ENCODE measurements at places on chromosomes 3 and 15. TPM values are rescaled to one million over a fixed set of nuclear protein-coding genes. Genes with fewer than 3 reads are reported as not detected.

The HCLS1 gene
- polyA plus RNA-seq = 0.53 TPM

The HAPLN3 gene
- polyA plus RNA-seq = 79.7 TPM

The IL12A gene
- 0.92 TPM for polyA plus RNA-seq

The CYP8B1 gene
- polyA plus RNA-seq = not detected

- H3K27ac ChIP-seq = no peak overlapping the region
- no peaks in the 10 kb centered on the region for H3K4me1 ChIP-seq
- DNase-seq = no peak
- H3K36me3 ChIP-seq = no peaks in the 10 kb centered on the region
- H3K27me3 ChIP-seq = no peaks in the 10 kb centered on the region
These were observed 33.0 kb downstream of the IL20RB start for GRCh38 chr3:136990826-136991225.

GRCh38 chr3:194691481-194692283 is 6.0 kb downstream of the FAM43A start:
- peaks cover 12% of the 10 kb centered on the region for H3K4me1 ChIP-seq
- no peak for DNase-seq
- H3K27me3 ChIP-seq = peaks cover 3% of the 10 kb centered on the region

GRCh38 chr3:43207628-43208085 is 78.7 kb upstream of the SNRK start:
- H3K36me3 ChIP-seq = no peaks in the 10 kb centered on the region
- no peaks in the 10 kb centered on the region for H3K4me1 ChIP-seq
- DNase-seq = no peak
- H3K27ac ChIP-seq = no peak overlapping the region
- no peak overlapping the region for H3K4me3 ChIP-seq
- H3K27me3 ChIP-seq = peaks cover 1% of the 10 kb centered on the region

DNA sequence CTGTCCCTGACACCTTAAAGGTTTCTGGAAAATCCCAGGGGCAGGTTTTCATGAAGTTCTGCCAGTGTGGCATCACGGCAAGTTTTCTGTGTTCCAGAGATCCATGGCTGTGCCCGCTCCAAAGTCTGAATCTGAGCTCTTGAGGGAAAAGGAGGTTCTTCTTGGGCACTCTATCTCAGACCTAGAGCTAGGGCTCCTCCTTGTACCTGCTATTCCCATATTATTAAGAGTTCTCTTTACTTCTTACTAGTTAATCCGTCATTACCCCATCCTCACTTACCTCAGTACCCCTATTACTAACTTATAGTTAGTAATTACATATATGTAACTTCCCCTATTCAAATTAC is 5.9 kb upstream of the TRA2B start:
- H3K27ac ChIP-seq = no peak overlapping the region
- H3K36me3 ChIP-seq = no peaks in the 10 kb centered on the region
- no peak for DNase-seq
- no peak overlapping the region for H3K4me3 ChIP-seq
- no peaks in the 10 kb centered on the region for H3K27me3 ChIP-seq
- H3K4me1 ChIP-seq = no peaks in the 10 kb centered on the region

DNA sequence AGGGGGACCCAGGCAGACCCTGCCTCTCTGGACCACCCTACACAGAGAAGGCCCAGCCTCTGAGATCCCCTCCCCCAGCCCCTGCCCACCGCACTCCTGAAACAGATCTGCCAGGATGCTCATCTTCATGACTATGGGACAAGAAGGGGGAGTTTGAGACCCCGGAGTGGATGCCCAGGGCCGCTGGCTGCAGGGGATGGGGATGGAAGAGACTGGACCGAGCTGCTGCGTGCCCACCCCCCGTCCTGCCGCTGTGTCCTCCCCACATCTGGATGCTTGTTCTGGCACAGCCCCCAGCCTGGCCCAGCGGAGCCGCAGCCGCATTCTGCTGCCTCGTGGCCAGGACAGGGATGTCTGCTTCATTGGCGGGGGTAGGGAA is 30.3 kb upstream of the SEMA3F start:
- no peaks in the 10 kb centered on the region for H3K27me3 ChIP-seq
- peaks cover 32% of the 10 kb centered on the region for H3K4me1 ChIP-seq
- no peak overlapping the region for H3K4me3 ChIP-seq
- peaks cover 2% of the 10 kb centered on the region for H3K36me3 ChIP-seq
- no peak overlapping the region for H3K27ac ChIP-seq

DNA sequence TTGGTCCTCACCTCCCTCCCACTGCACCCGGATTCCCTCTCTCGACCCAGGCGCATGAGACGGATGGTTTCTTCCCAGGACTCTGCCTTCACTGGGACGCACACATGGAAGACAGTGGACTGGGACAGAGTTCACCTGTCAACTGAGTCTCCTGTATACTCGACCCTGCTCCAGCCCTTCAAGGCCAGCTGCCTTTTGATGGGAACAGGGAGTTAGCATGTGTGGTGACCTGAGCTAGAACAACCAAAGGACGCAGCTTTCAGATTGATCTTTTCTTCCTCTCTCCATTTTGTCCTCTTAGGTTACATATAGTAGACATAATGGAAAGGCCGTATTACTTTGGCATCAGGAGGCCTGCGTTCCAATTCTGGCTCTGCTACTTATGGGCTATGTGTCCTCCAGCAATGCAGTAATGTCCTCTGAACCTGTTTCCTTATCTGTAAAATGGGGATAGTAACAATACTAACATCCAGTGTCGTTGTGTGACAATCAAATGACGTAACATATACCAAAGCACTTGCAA is 94.1 kb downstream of the PEX5L start:
- H3K27me3 ChIP-seq = no peaks in the 10 kb centered on the region
- H3K27ac ChIP-seq = no peak overlapping the region

DNA sequence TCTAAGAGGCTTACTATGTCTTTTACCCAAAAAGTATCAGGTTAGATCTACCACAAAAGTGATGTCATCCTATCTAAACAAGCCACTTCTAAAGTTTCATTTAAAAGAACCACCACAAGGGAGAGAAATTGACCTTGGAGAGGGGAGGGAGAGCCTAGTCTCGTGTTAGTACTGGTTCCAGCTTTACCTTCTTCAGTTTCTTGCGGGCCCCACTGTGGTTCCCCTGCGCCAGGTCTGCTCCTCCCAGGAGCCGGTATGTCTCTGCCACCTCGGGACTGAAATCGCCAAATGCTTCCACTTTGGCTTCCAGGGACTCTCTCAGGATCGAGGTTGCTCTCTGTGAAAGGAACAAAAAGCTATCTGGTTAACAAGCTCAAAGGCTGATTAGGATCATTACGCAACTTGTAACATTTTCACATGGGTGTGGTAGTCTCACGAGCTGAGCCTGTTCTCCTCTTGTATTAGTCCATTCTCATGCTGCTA is 51.1 kb downstream of the SYNM start:
- H3K36me3 ChIP-seq = no peaks in the 10 kb centered on the region
- peaks cover 3% of the 10 kb centered on the region for H3K4me1 ChIP-seq
- no peak for DNase-seq
- H3K27ac ChIP-seq = no peak overlapping the region

GRCh38 chr3:182005701-182006100 is 294.0 kb downstream of the SOX2 start:
- H3K27ac ChIP-seq = no peak overlapping the region
- H3K4me1 ChIP-seq = no peaks in the 10 kb centered on the region
- no peaks in the 10 kb centered on the region for H3K27me3 ChIP-seq
- no peaks in the 10 kb centered on the region for H3K36me3 ChIP-seq
- H3K4me3 ChIP-seq = no peak overlapping the region
- no peak for DNase-seq

GRCh38 chr15:34047893-34048775 is 9.1 kb upstream of the AVEN start:
- H3K27me3 ChIP-seq = no peaks in the 10 kb centered on the region
- no peak overlapping the region for H3K4me3 ChIP-seq
- H3K4me1 ChIP-seq = no peaks in the 10 kb centered on the region
- H3K36me3 ChIP-seq = no peaks in the 10 kb centered on the region
- no peak overlapping the region for H3K27ac ChIP-seq

DNA sequence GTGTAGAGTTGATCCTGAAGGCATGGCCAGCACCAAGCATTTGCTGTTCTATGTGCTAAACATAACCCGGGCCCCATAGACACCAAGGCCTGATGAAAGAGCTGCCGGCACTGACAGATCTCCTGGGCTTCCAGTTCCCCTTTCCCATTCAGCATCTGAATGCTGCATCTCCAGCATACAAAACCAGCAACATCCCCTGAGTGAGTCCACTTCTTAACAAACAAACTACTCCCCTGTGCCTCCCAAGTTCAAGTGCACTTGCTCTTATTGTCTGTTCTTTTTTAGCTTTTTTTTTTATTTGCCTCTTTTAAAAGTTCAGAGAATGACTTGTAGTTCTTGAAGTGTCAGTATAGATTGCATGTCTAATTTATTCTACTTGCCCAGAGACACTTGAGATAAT is 156.0 kb downstream of the EDEM1 start:
- no peaks in the 10 kb centered on the region for H3K4me1 ChIP-seq
- no peaks in the 10 kb centered on the region for H3K36me3 ChIP-seq
- H3K27ac ChIP-seq = no peak overlapping the region
- H3K27me3 ChIP-seq = no peaks in the 10 kb centered on the region

GRCh38 chr3:138862924-138863775 is 28.4 kb upstream of the PIK3CB start:
- peak overlapping the region; percentile 66 for H3K27ac ChIP-seq
- no peak for DNase-seq
- H3K36me3 ChIP-seq = no peaks in the 10 kb centered on the region
- H3K4me3 ChIP-seq = no peak overlapping the region
- peaks cover 14% of the 10 kb centered on the region for H3K4me1 ChIP-seq
- H3K27me3 ChIP-seq = no peaks in the 10 kb centered on the region

DNA sequence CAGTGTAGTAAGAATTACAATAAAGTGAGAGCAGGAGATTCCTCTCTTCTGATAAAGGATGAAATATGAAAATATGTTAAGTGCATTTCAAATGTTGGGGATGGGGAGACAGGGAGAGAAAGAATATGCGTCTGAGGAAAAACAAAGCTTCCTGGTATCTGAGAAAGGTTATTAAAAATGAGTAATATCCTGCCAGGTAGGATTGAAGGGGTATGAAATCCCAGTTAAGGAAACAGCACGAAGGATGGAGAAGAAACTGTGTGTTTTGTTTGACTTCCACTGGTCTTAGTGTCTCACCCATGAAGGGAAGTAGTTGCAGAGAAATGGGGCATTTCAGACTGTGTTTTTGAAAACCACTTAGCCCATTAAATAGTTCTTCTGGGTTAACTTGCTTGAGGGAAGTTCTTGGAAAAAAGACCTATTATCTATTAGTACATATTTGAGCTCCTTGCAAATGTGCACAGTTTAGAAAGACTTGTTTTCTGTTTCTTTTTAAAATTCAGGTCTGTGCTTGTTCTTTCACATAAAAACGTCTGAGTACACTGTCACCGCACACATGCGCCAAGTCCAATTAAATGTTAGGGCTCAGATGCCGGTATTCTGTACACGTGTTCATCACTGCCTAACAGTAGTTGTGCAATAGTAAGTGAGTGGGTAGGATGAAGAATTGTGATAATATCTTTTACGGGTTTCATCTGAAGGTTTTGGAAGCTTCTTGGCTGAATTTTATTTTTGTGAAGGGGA is 196.1 kb upstream of the P2RY1 start:
- H3K27me3 ChIP-seq = no peaks in the 10 kb centered on the region
- no peak overlapping the region for H3K27ac ChIP-seq
- DNase-seq = no peak
- H3K4me1 ChIP-seq = no peaks in the 10 kb centered on the region
- H3K36me3 ChIP-seq = no peaks in the 10 kb centered on the region
- H3K4me3 ChIP-seq = no peak overlapping the region

DNA sequence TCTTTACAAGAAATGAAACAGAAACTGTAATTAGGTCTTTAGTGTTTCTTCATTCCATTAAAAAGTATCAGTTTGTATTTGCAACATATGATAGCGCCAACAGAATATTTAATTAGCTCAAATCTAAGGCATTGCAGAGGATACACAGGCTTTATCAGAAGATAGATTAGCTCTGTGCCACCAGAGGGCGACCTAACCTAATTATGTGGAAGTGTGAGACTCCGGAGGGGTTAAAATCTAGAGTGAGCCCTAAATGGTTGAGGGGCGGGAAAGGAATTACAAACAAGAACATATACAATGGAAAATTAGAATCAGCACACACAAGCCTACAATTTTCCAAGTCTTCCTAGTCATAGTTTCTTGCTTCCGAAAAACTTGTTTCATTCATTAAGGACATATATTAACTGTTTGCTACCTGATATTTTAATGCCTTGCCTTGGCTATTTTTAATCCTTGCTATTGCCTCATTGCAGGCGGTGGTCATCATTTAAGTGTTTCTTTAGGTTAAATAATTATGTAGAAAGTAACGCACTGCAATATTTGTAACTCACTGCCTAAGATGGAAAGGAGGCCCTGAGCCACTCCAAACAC is 18.0 kb upstream of the RYR3 start:
- peak; percentile 70 for DNase-seq
- H3K36me3 ChIP-seq = no peaks in the 10 kb centered on the region
- no peaks in the 10 kb centered on the region for H3K27me3 ChIP-seq
